ENCODE measurements at places on chromosomes 1 and 21.

DNA sequence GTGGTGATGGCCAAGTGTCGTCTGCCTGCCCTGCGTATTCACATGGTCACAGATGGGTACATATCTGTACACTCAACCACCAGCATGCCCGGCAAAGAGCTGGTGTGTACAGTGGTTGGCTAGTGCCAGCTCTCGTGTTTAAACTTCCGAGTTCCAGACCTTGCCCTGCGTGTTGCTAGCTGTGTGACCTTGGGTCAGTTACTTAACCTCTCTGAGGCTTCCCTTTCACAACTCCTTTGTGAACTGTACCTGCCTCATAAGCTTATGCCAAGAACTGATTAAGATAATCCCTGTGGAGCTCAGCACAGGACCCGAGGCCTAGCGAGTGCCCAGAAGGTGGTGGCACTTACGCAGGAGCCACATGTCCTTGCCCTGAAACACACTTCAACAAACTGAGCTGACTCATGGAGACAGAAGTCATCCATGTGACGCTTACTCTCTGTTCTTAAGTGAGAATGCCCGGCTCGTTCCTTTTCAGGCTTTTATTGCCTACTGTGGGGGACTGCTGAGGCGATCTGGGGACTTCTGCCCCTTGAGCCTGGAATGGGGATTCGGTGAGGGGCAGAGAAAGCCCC lies 55.4 kb downstream of the ALPL start:
- DNase-seq, result no peak

- no peak for DNase-seq
Measured at GRCh38 chr1:153790966-153791647, 15.9 kb downstream of the SLC27A3 start.

DNA sequence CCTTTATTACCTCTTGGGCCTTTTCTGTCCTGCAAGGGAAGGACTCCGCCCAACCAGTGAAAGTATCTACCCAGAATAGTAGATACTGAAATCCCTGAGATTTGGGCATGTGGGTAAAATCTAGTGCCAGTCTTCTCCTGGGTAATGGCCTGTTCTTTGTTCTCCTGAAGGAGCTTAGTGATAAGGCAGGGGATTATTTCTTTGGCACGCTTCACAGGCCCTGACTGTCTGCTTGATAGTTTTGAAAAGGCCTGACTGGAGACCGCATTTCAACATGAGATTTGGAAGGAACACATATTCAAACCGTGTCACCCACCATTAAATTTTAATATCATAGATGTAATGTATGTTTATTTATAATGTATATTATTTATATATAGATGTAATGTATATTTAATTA lies 48.9 kb downstream of the RASAL2 start:
- DNase-seq, result no peak

GRCh38 chr1:7988576-7988975 lies 27.1 kb downstream of the PARK7 start:
- no peak for DNase-seq

GRCh38 chr1:108811611-108812010 lies 45.3 kb downstream of the AKNAD1 start:
- DNase-seq, result no peak

- DNase-seq, result no peak
Measured at GRCh38 chr21:35674895-35675470, 385.3 kb downstream of the SETD4 start.

GRCh38 chr1:223482766-223483165 lies 89.6 kb downstream of the CCDC185 start:
- DNase-seq, result no peak

DNA sequence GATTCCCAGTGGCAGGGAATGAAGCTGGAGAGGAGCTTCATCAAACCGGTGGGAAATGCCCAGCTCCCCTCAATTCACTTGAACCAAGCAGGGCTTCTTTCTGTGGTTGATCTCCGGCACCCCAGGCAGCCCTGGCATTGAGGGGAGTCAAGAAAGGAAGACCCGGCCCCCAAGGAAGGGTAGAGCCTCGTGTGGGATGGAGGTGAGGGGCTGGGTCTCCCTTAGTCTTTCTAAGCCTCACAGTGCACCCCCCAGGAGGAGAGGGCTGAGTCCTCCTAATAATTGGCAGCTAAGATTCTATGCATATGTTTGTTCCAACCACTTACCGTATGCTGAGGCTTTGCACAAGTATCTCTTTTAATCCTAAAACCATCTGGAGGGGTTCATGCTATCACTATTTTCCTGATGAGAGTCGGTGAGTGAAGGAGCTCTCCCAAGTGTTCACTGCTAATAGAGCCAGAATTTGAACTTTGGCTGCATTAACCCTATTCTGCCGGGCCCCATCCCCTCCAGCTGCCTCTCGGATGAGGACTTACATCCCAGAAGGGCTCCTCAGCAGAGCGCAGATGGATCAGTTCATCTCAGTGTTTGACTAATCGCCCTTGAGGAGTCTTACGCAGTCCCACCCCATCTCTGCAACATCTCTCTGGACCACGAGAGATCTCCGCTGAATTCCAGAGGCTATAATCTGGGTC lies 33.1 kb upstream of the TMEM51 start:
- DNase-seq, result no peak

DNA sequence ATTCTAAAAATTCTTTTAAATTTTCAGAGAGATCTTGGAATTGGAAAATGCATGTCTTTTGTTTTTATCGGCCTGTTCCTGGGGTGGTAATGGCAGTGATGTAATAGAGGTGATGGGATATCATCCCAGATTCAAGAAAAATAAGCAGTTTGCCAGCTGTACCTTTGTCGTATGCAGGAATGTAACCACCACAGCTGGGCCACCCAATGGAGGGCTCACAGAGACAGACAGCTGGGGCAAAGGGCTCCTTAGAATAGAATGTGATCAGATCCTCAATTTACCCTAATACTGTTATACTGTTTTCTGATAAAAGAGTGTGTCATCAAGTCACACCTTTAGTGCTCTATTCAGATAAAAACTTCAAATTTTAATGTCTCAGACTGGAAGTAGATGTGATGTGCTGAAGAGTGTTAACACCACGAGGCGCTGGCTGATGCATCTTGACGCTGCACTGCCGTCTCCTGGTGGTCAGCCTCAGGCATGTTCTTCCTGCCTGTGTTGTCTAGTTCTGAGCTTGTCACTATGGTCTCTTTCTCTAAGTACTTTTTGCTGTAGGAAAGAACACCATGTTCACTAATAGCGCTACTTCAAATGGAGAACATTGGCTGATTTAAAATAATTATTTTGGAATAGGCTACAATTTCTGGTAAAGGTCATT lies 78.8 kb downstream of the C1orf21 start:
- DNase-seq, result no peak

DNA sequence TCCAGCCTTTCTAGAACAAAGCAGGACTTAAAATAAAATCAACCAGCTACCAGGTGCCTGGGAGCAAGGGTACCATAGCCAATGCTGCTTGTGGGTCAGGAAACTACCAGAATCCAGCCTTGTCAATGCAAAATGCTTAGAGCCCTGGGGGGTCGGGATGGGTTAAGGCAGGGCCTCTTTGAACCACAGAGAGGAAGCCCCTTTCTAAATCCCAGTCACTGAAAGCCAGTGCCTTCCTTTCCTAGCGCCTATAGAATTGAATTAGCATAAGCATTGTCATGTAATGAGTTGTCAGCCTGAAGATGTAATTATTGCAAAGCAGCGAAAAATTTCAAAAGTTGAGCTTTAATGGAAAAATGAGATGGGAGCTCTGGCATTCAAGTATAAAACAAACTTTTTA lies 176.6 kb upstream of the DAB1 start:
- DNase-seq, result no peak

Measured in stimulated activated CD8-positive, alpha-beta memory T cell treated with anti-CD3 and anti-CD28 coated beads, Interleukin-7, amount 100 ng/mL, for 1 hour (primary cell).